Natural killer cell treated with Interleukin-12 subunit alpha and Interleukin-12 subunit beta and Interleukin-15 and Interleukin-18, amount 100 ng/mL, for 72 hours (primary cell): ENCODE measurements at places on chromosomes 1 and 21. TPM values are rescaled to one million over a fixed set of nuclear protein-coding genes. Genes with fewer than 3 reads are reported as not detected.

The CELA3B gene
- total RNA-seq = not detected

DNA sequence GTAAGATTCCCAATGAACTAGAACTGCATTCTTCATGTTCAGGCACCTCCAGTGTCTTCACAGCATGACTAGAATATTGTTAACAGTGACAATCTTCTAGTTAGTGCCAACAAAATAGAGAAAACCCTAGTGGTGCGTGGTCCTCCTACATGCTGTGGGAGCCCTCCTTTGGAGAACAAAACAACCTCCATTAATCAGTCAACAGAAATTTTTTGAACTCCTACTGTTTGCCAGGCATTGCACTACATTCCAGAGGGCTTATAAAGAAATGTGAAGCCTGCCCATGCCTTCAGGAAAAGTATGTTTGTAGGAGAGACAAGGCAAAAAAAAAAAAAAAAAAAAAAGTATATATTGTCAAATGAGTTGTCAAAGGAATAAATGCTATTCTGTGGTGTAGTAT is 252.7 kb downstream of the LRRC40 start:
- DNase-seq = no peak

- DNase-seq = no peak
Measured at GRCh38 chr1:235052067-235053008, 76.3 kb downstream of the TOMM20 start.

DNA sequence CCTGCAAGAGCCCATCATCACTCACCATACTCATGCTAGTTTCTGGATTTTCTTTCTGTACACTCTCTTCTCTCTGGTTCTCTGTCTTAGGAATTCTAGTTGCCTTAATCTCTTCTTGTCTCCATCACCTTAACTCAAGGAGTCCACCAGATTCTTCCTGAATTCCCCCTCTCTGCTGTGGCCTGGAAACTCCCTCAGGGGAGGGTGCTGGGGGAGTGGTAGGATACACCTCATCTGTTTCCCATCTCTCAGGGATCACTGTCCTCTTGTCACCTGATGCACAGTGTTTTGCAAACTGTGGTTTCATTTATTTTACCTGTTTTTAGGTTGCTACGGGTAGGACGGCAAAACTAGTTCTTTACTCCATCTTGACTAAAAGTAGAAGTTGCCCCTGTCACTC is 6.6 kb upstream of the GNG12 start:
- no peak for DNase-seq

DNA sequence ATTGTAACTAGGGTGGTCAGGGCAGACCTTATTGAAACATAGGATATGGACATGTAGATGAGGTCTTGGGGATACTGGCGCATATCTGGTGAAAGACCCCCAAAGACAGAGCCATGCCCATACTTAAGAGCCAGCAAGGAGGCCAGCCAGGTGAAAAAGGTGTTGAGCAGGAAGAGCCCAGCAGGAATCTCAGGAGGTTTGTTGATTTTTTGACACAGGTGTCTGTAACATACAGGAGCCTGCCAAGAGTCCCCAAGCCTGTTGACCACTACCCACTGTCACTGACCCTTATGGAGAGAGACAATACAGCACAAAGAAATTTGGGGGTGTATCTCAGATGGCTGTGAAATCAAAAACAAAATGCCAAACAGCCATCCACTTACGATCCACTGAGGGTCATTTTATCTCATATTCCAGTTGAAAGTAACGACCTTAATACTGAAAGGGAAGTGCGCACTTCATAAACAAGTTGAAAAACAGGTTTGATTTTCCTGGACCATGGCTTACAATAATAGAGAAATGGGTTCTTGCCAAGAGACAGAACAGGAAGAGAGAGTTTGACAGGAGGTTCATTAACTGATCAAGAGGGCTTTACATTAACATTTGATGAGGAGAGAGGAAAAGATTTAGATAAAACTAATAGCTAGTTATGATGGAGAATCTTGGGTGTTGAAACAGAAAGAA is 163.6 kb downstream of the GLUL start:
- DNase-seq = no peak

DNA sequence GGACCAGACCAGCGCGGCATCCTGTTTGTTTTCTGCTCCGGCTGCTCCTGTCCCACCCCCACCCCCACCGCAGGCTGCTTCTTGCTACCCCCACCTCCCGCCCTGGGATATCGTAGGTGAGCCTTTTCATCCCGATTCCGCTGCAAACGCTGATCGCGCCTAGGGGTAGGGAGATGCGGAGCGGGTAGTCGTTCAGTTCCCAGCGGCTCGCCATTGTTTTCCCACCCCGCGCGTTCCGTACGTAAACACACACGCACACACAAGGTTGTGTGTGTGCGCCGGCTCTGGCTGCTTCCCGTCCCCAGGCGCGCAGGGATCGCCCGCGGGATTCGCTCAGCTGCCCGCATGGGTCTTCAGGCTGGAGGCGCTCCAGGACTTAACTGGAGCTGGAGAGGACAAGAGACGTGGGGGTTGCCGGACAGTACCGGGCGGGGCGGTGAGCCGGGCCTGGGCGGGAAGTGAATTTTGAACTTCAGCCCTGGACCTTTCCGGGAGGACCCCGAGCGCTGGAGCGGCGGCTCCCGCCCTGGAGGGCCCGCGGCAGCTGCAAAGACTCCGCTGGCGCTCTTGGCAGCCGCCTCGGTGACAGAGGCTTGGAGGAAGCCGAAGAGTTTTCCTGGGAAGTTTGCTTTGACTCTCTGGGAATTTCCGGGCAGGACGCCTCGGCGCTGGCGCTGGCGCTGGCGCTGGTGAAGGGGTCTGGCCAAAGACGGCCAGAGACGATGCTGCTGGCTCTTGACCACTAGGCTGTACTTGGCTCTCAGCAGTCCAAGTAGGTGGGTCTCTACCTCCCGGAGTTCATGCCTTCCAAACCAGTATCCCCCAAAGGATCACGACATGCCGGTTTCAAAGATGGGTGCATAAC is 1.6 kb downstream of the SOX13 start:
- no peak for DNase-seq

The LCE2A gene
- total RNA-seq = not detected

The KRTAP19-3 gene
- not detected for total RNA-seq

The GREM2 gene
- 0.14 TPM for total RNA-seq

- DNase-seq = peak; percentile 71
Measured at GRCh38 chr1:207077470-207078377, 10.9 kb upstream of the C4BPB start.

GRCh38 chr1:204221271-204221670 is 7.5 kb upstream of the GOLT1A start:
- no peak for DNase-seq

The GUCA2B gene
- total RNA-seq = not detected
